ENCODE measurements at places on chromosomes 7 and 10.

- DNase-seq: no peak
These were observed 3.1 kb downstream of the CYREN start for GRCh38 chr7:135167365-135167917.

GRCh38 chr10:43390759-43391158 is 18.2 kb downstream of the HNRNPF start:
- DNase-seq: no peak

DNA sequence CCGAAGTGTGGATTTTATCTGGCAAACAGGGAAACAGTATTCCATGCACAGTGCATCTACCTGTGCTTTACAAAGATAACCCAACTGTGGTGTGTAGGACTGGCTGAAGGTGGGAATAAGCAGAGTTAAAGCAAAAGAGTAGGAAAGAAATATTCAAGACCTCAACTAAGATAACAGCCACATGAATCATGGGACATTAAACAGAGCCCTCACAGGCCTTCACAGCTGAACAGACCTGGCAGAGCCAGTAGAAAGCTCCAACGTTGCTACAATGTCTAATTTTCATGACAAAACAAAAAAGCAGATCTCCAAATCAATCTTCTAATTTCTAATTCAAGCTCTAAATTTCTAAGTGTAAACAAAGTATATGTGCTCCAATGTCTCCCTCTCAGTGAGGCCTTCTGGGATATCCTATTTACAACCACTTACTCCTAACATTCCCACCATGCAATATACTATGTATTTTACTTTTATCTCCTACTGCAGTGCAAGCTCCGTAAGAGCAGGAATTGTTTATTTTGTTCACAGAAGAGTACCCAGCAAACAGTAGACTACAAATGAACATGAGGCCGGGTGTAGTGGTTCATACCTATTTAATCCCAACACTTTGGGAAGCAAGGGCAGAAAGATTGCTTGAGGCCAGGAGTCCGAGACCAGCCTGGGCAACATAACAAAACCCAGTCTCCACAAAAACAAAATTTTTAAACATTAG is 63.5 kb downstream of the UBE2H start:
- no peak for DNase-seq

GRCh38 chr7:148849393-148850098 is 34.5 kb downstream of the EZH2 start:
- no peak for DNase-seq

GRCh38 chr10:127860592-127860991 is 32.1 kb downstream of the CLRN3 start:
- no peak for DNase-seq

- DNase-seq: no peak
These were observed 839.2 kb upstream of the CELF2 start for GRCh38 chr10:10178476-10178875.

Measured in activated gamma-delta T cell (primary cell).